ENCODE measurements at places on chromosomes 2 and 18. TPM values are rescaled to one million over a fixed set of nuclear protein-coding genes. Genes with fewer than 3 reads are reported as not detected.

GRCh38 chr2:197628043-197628500 lies 47.3 kb downstream of the RFTN2 start:
- peaks cover 6% of the 10 kb centered on the region for H3K36me3 ChIP-seq
- H3K4me3 ChIP-seq, result no peak overlapping the region
- no peak overlapping the region for H3K27ac ChIP-seq
- no peaks in the 10 kb centered on the region for H3K27me3 ChIP-seq
- no peak for DNase-seq
- peaks cover 7% of the 10 kb centered on the region for H3K4me1 ChIP-seq

DNA sequence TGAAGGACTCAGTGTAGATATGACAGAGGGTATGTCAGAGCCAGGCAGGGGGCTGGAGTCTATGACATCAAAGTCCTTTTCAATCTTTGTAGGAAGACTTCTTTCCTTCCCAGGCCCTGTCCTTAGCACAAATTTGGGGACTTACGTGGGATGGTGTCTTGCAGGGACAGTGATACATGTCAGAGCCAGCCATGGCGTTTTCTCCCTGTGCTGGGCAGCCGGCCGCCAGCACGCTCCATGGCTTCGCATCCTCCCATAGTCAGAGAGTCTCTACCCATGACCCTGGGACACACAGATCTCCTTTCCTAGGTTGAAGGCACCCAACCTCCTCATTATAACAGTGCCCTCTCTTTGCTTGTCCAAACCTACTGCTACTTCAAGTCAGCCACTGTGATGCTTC lies 156.9 kb upstream of the MYCN start:
- H3K27ac ChIP-seq, result no peak overlapping the region
- DNase-seq, result no peak
- H3K4me1 ChIP-seq, result peaks cover 43% of the 10 kb centered on the region
- no peak overlapping the region for H3K4me3 ChIP-seq

- H3K27ac ChIP-seq, result no peak overlapping the region
- H3K27me3 ChIP-seq, result peaks cover 7% of the 10 kb centered on the region
- no peak for DNase-seq
- no peak overlapping the region for H3K4me3 ChIP-seq
- no peaks in the 10 kb centered on the region for H3K36me3 ChIP-seq
- H3K4me1 ChIP-seq, result peaks cover 11% of the 10 kb centered on the region
These were observed 126.8 kb downstream of the CDH20 start for GRCh38 chr18:61459896-61460648.

GRCh38 chr2:42754021-42754775 lies 9.7 kb downstream of the OXER1 start:
- peaks cover 3% of the 10 kb centered on the region for H3K36me3 ChIP-seq
- no peak overlapping the region for H3K4me3 ChIP-seq
- peaks cover 26% of the 10 kb centered on the region for H3K4me1 ChIP-seq
- no peaks in the 10 kb centered on the region for H3K27me3 ChIP-seq
- no peak for DNase-seq

DNA sequence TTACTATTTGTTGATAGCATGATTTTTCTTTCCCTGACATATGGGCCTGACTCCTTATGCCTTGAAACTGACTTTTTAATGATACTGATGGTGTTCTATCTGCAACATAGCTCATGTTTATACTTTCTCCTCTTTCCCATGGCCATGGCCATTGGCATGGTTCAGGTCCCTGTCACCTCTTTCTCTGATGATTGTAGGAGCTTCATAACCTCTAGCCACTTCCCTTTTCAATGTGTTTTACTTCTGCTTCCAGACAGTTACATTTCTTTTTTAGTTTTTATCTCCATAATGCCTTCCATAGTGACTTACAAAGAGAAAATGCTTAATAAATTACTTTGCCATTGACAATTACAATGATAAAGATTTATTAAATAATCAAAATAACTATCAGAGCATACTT lies 177.9 kb upstream of the SETBP1 start:
- no peak overlapping the region for H3K4me3 ChIP-seq
- peaks cover 20% of the 10 kb centered on the region for H3K27me3 ChIP-seq
- DNase-seq, result no peak
- no peak overlapping the region for H3K27ac ChIP-seq
- H3K4me1 ChIP-seq, result peaks cover 4% of the 10 kb centered on the region
- no peaks in the 10 kb centered on the region for H3K36me3 ChIP-seq

GRCh38 chr18:31656754-31657153 lies 27.6 kb downstream of the B4GALT6 start:
- H3K4me1 ChIP-seq, result peaks cover 15% of the 10 kb centered on the region
- no peak for DNase-seq
- no peak overlapping the region for H3K27ac ChIP-seq

GRCh38 chr2:230974096-230974913 lies 21.6 kb upstream of the SPATA3 start:
- no peaks in the 10 kb centered on the region for H3K36me3 ChIP-seq
- H3K4me1 ChIP-seq, result peaks cover 9% of the 10 kb centered on the region
- H3K4me3 ChIP-seq, result no peak overlapping the region
- no peak overlapping the region for H3K27ac ChIP-seq

MYO7B gene
- 5.0 TPM for total RNA-seq

STARD6 gene
- not detected for total RNA-seq

OSBPL6 gene
- 6.9 TPM for total RNA-seq
